Stimulated activated naive B cell treated with anti-CD40 and anti-IgM and Interleukin-4, amounts not matched to agents 10 μg/mL and 1 μg/mL and 100 μg/mL, for 72 hours (primary cell): ENCODE measurements at places on chromosomes 4 and X.

DNA sequence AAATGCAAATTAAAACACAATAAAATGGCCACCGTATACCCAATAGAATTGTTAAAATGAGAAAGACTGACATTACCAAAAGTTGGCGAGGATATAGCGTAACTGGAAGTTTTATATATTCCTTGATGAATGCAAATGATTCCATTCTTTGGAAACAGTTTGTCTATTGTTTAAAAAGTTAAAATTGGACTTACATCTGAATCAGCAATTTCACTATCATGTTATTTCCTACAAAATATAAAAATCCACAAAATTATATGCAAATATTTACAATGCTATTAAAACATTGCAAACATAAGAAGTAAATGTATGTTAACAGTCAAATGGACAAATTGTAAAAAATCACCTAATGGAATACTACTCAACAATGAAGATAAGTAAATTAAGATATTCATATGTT, 852.2 kb upstream of the NDST4 start:
- DNase-seq, result no peak

DNA sequence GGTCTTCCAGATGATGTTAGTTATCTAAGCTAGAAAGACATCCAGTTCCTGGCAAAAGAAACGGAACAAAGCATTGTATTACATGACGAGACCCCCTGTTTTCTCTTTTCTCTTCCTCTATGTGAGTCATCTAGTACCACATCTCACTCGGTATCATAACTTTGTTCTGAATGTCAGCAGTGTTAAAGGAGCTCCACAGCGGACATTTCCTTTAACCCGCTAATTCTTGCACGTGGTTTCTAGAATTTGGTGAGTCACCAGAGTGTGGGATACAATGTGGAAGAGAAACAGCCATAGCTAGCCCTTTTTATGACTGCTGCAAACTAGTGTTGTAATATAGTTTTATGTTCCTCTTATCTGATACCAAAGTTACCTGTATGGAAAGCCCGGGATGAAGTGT, 243.7 kb downstream of the TENM3 start:
- no peak for DNase-seq

- DNase-seq, result no peak
These were observed 8.7 kb downstream of the TIMP1 start for GRCh38 chrX:47590984-47591383.

- DNase-seq, result no peak
These were observed 165.2 kb downstream of the CCSER1 start for GRCh38 chr4:90292438-90292837.

GRCh38 chrX:24494647-24495075, 29.6 kb downstream of the PDK3 start:
- DNase-seq, result no peak

GRCh38 chrX:46695491-46695890, 63.4 kb downstream of the SLC9A7 start:
- DNase-seq, result no peak

DNA sequence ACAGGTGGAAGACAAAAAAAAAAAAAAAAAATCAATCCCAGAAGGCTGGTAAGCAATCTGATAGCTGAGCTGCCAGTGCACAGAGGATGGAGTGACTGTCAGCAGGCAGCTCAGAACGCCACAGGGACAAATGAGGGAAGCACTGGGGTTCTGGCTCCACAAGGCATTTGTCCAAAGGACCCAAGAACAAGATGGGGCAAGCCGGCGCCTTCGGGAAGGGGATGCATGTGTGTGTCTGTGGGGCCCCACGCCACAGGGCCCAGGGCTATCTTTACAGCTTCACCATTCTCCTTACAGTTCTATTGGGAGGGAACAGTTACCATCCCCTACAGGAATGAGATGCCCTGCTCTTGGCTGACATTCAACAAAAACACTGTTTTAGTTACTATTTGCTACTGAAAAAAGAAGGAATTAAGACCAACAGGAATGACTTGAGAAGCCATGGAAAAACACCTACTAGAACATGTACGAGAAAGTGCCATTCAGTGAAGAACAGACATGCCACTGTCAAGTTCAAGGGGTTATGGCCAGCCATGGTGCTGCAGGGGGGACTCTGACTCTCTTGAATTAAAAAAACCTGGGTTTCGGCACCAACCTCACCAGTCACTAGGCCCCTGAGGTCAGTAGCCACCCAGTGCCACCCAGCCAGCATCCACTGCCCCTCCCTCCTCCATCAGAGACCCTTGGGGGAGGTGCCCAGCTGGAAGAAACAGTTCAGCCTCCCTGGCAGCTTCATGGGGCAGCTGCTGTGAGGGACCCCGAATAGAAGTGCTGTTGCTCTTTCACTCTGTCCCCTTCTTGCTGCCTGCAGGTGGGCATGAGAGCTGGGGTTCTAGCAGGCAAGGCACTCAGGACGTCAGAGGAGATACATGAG, 18.5 kb downstream of the WDR1 start:
- DNase-seq, result no peak
